ENCODE measurements at places on chromosomes 7 and 10. TPM values are rescaled to one million over a fixed set of nuclear protein-coding genes. Genes with fewer than 3 reads are reported as not detected.

The FERD3L gene
- not detected for total RNA-seq

The HNRNPA2B1 gene
- 94.1 TPM for total RNA-seq

The TMEM229A gene
- total RNA-seq, result 0.23 TPM

The VWA2 gene
- total RNA-seq, result 0.08 TPM

The OR2A42 gene
- total RNA-seq, result not detected

The SLC26A5 gene
- total RNA-seq, result not detected

The EN2 gene
- total RNA-seq, result under 0.01 TPM

The SPDYE6 gene
- total RNA-seq, result not detected

The CFTR gene
- total RNA-seq, result not detected

The NANOS1 gene
- total RNA-seq, result 0.12 TPM

The AGR2 gene
- total RNA-seq, result not detected

The ZCWPW1 gene
- total RNA-seq, result 0.94 TPM

The FAM131B gene
- total RNA-seq, result 0.98 TPM

The PPP1R17 gene
- not detected for total RNA-seq

The SFTPA1 gene
- total RNA-seq, result not detected

The CALML5 gene
- total RNA-seq, result not detected

The FAM25C gene
- total RNA-seq, result not detected

The DYNC1I1 gene
- total RNA-seq, result 0.45 TPM

The ASZ1 gene
- not detected for total RNA-seq

The ACHE gene
- total RNA-seq, result not detected

The TAS2R5 gene
- total RNA-seq, result 0.38 TPM

The IFIT1B gene
- total RNA-seq, result not detected

The STRIP2 gene
- 1.5 TPM for total RNA-seq

The TUBAL3 gene
- total RNA-seq, result not detected

The ANKRD30A gene
- not detected for total RNA-seq

The CXCL12 gene
- 235 TPM for total RNA-seq

The CUX1 gene
- total RNA-seq, result 56.0 TPM

The LIPJ gene
- total RNA-seq, result not detected

The RPEL1 gene
- 0.12 TPM for total RNA-seq

The GNG11 gene
- 2.8 TPM for total RNA-seq

The ZNF3 gene
- 11.8 TPM for total RNA-seq

The PLA2G12B gene
- not detected for total RNA-seq

The TAS2R41 gene
- not detected for total RNA-seq

The CPVL gene
- 1.9 TPM for total RNA-seq

The PTPRZ1 gene
- 0.12 TPM for total RNA-seq

The TEX47 gene
- total RNA-seq, result not detected

The HELLS gene
- 10.1 TPM for total RNA-seq

The NEUROG3 gene
- not detected for total RNA-seq

The SRGN gene
- total RNA-seq, result 41.5 TPM

The TRRAP gene
- total RNA-seq, result 11.9 TPM

The CYP3A7 gene
- not detected for total RNA-seq

The CPXM2 gene
- total RNA-seq, result 19.4 TPM

The MNX1 gene
- total RNA-seq, result not detected

The HOXA13 gene
- total RNA-seq, result not detected

The SPDYE3 gene
- not detected for total RNA-seq

The DRGX gene
- total RNA-seq, result not detected

The PKD2L1 gene
- total RNA-seq, result not detected

The SEMA3D gene
- 17.9 TPM for total RNA-seq

The STEAP2 gene
- 2.6 TPM for total RNA-seq

The SRRM3 gene
- total RNA-seq, result 0.53 TPM

The AGAP9 gene
- 1.4 TPM for total RNA-seq

The CASTOR2 gene
- total RNA-seq, result 15.9 TPM

The MSMB gene
- total RNA-seq, result not detected
